CD4-positive, CD25-positive, alpha-beta regulatory T cell (primary cell): ENCODE measurements at places on chromosomes 1 and 21.

- H3K4me3 ChIP-seq, result no peak overlapping the region
- H3K27me3 ChIP-seq, result no peaks in the 10 kb centered on the region
- DNase-seq, result no peak
- H3K27ac ChIP-seq, result no peak overlapping the region
Measured at GRCh38 chr21:42582787-42583476, 69.3 kb downstream of the SLC37A1 start.

DNA sequence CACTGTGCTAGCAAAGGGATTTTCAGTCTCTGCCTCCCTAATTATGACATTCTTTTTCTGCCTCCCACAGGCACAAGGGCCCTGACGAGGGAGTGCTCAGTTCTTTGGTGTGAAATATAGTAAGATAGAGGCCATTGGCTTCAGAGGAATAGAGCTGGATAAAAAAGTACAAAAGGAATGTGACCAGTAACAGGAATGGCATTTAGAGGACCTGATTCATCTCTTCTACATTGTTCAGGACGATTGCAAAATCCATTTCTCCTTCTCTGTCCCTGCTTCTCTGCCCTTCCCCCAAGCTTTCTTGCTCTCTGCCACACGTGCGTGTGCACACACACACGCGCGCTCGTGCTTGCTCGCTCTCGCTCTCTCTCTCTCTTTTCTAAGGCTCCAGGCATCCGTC is 668.2 kb downstream of the KIF26B start:
- H3K4me3 ChIP-seq, result no peak overlapping the region
- H3K27ac ChIP-seq, result no peak overlapping the region
- H3K36me3 ChIP-seq, result no peaks in the 10 kb centered on the region

DNA sequence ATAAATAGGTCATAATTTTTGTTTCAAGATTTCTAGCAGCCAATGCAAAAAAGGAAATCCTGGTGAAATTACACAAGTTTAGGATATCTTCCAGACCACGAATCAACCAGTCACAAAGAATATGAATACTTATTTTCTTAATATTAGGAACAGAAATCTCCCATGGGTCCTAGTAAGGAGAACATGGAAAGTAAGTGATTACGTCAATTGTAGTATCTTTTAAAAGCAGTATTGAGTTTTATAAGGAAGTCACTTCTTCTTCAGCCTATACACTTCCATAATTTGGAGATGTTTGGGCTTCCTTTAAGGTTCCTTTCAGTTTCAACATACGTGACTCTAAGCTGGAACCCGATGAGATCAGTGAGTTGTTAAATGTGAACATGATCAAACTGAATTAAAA is 534.5 kb downstream of the USP25 start:
- H3K4me3 ChIP-seq, result no peak overlapping the region
- no peak for DNase-seq

DNA sequence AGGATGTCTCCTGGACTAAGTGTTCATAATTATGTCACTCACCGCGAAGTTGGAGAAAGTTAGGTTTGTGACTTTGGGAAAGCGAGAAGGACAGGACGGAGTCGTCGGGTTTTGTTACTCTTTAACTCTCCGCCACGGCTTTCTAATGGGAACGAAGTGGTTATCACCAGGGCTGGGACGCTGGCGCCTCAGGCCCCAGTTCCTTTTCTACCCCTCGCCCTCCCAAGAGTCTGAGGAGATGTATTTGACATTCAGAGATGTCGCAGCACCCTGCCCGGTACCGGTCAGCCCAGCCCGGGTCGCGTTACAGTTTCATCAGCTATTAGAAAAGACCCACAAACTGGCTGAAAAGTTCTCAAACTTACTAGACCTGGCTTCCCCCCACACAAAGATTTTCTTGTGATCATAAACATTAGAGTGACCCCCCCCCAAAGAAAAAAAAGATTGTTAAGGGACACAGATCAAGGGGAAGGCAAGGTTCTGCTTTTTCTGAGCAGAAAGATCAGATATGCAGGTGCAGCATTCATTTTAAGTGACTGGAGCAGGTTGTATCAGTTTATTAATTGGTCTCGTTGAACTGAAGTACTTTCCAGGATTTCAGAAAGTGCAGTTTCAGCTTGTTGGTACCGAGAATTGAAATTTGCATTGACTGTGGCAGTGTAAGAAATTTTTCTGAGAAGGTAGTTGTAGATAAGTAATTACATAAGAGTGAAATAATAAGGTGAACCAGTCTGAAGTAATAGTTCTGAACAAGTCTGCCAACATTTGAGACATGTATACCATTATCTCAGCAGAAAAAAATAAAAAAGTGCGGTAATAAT is 859 bp upstream of the ZBTB18 start:
- H3K36me3 ChIP-seq, result peaks cover 13% of the 10 kb centered on the region
- H3K4me3 ChIP-seq, result peak overlapping the region; percentile 87
- H3K4me1 ChIP-seq, result peaks cover 46% of the 10 kb centered on the region
